ENCODE measurements at places on chromosomes 7 and 10.

GRCh38 chr10:69416695-69417094 lies at the start of gene TACR2:
TSS of gene TACR2 (minus strand) at chr10:69416918. CDS start at chr10:69416323, 595 bp downstream.
- no peaks in the 10 kb centered on the region for H3K36me3 ChIP-seq
- peak within 1 kb of the TSS; percentile 3 for H3K27ac ChIP-seq
- H3K27me3 ChIP-seq = no peaks in the 10 kb centered on the region
- no peak for DNase-seq
- H3K4me1 ChIP-seq = peaks cover 19% of the 10 kb centered on the region
- H3K4me3 ChIP-seq = peak within 1 kb of the TSS; percentile 49

- no peak overlapping the region for H3K27ac ChIP-seq
- no peak overlapping the region for H3K4me3 ChIP-seq
- H3K27me3 ChIP-seq = peaks cover 16% of the 10 kb centered on the region
- no peaks in the 10 kb centered on the region for H3K36me3 ChIP-seq
- H3K4me1 ChIP-seq = peaks cover 3% of the 10 kb centered on the region
Measured at GRCh38 chr7:155961241-155962190, 149.3 kb upstream of the SHH start.

- no peak overlapping the region for H3K27ac ChIP-seq
- peaks cover 6% of the 10 kb centered on the region for H3K27me3 ChIP-seq
- peak overlapping the region; percentile 66 for H3K4me3 ChIP-seq
- peaks cover 5% of the 10 kb centered on the region for H3K4me1 ChIP-seq
- DNase-seq = no peak
Measured at GRCh38 chr7:28272461-28272877, 91.9 kb upstream of the JAZF1 start.

DNA sequence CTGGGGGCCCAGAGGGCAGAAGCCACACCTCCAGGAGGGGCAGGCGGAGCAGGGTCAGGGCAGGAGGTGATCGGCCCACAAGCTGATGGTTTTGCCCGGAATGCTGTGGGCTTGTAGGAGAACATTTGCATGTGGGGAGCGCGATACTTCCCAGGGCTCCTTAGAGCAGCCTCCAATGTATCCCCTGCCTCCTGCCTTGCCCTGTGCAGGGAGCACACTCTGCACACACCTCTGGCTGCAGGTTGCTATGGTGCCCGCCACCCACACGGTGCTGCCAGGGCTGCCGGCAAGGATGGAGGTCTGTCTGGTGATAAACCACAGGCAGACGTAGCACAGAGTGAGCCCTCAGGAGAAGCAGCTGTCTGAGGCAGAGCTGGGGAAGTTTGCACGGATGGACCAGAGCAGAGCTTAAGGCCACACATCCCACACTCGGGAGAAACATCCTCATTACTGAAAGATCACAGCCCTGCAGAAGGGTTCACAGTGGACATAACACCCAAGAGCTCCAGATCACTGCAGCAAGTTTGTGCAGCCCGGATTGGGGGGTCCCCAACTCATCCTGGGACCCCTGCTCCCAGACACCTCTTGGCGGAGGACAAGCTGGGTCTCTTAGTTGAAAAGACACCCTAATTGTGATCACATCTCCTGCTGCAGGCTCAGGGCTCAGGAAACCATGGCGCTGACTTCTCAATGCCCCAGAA lies 41.8 kb downstream of the VIPR2 start:
- no peak overlapping the region for H3K27ac ChIP-seq
- peaks cover 5% of the 10 kb centered on the region for H3K4me1 ChIP-seq
- no peak for DNase-seq
- H3K27me3 ChIP-seq = peaks cover 4% of the 10 kb centered on the region
- H3K4me3 ChIP-seq = no peak overlapping the region
- H3K36me3 ChIP-seq = no peaks in the 10 kb centered on the region

- no peak overlapping the region for H3K4me3 ChIP-seq
- H3K36me3 ChIP-seq = no peaks in the 10 kb centered on the region
- no peak overlapping the region for H3K27ac ChIP-seq
- DNase-seq = no peak
- peaks cover 2% of the 10 kb centered on the region for H3K27me3 ChIP-seq
Measured at GRCh38 chr7:106139265-106140251, 27.4 kb upstream of the SYPL1 start.

GRCh38 chr10:129274748-129275474 lies 192.1 kb upstream of the MGMT start:
- H3K36me3 ChIP-seq = no peaks in the 10 kb centered on the region
- DNase-seq = no peak
- peaks cover 11% of the 10 kb centered on the region for H3K4me1 ChIP-seq
- no peak overlapping the region for H3K27ac ChIP-seq

- H3K36me3 ChIP-seq = no peaks in the 10 kb centered on the region
- DNase-seq = no peak
- no peaks in the 10 kb centered on the region for H3K4me1 ChIP-seq
- H3K27me3 ChIP-seq = no peaks in the 10 kb centered on the region
Measured at GRCh38 chr7:140990193-140990962, 24.4 kb downstream of the MRPS33 start.

DNA sequence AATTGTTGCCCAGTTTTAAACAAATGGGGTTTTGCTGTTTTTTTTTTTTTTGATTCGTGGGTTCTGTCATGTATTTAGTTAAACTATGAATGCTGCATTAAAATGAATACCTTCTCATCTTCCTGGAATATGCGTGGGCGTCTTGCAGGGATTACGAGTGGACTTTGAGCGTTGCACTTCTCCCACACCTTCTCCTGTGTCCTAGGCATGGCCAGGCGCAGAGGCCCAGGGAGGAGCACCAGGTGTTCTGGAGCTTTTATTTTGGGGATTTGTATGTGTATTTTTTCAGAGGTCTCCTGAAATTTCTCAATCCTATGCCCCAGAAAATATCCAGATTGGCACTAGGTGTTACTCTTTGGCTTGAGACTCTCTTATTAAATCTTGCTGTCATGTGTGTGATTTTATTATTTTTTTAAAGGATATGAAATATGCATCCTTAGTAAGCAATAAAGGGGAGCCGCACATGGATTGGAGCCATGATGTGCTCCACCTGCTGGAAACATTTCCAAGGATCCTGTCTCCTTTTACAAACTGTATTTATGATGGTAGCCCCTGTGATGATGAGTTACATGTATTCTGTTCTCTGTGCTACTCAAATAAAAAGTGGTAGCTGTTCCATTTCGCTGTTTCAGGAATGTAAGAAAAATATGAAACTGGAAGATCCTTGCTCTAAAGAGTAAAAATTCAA lies 482.2 kb upstream of the KLF6 start:
- H3K4me1 ChIP-seq = peaks cover 11% of the 10 kb centered on the region
- no peak for DNase-seq
- no peaks in the 10 kb centered on the region for H3K36me3 ChIP-seq
- H3K4me3 ChIP-seq = no peak overlapping the region
- no peak overlapping the region for H3K27ac ChIP-seq

GRCh38 chr7:132577206-132578049 lies 1.2 kb upstream of the PLXNA4 start:
- H3K4me1 ChIP-seq = peaks cover 24% of the 10 kb centered on the region
- peaks cover 72% of the 10 kb centered on the region for H3K27me3 ChIP-seq
- no peak overlapping the region for H3K27ac ChIP-seq
- peak overlapping the region; percentile 79 for H3K4me3 ChIP-seq
- DNase-seq = peak; percentile 80
- no peaks in the 10 kb centered on the region for H3K36me3 ChIP-seq

All from type B pancreatic cell (in vitro differentiated cells).